ENCODE measurements at places on chromosomes 6 and 20.

GRCh38 chr6:2203264-2203663 is 42.1 kb downstream of the GMDS start:
- no peak for DNase-seq

DNA sequence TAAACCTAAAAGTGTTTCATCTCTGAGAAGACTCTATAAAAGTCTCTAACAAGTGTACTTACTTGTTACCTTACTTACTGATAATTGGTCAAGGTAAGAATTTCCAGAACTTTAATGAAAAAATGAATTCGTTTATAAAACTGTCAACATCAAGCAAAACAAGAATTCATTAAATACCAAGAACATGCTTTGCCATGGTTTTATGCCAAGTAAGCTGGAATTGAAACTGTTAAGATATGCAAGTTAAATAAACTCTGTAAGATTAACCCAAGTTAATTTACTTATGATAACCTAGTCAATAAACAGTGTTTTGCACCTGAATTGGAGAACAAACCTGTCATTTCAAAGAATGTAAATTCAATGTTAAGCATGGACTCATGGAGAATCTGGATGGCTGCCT is 17.1 kb upstream of the DEFB113 start:
- no peak for DNase-seq

DNA sequence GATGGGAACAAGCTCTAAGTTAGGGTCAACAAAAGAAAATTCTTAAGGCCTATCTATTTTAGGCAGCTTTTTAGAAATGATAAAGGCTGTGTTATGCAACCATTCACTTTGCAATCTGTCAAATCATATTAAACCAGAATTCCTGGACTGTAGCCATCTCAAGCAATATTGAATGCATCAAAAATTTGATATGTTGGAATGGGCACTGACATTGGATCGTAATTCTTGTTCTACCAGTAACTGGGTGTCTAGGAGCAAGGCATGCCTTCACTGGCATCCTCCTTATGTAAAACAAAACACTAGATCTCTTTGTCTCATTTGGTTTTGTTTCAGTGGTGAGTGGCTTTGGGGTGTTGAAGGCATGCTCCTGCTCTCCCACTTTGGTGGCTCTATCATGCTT is 145.6 kb downstream of the JARID2 start:
- DNase-seq = no peak

DNA sequence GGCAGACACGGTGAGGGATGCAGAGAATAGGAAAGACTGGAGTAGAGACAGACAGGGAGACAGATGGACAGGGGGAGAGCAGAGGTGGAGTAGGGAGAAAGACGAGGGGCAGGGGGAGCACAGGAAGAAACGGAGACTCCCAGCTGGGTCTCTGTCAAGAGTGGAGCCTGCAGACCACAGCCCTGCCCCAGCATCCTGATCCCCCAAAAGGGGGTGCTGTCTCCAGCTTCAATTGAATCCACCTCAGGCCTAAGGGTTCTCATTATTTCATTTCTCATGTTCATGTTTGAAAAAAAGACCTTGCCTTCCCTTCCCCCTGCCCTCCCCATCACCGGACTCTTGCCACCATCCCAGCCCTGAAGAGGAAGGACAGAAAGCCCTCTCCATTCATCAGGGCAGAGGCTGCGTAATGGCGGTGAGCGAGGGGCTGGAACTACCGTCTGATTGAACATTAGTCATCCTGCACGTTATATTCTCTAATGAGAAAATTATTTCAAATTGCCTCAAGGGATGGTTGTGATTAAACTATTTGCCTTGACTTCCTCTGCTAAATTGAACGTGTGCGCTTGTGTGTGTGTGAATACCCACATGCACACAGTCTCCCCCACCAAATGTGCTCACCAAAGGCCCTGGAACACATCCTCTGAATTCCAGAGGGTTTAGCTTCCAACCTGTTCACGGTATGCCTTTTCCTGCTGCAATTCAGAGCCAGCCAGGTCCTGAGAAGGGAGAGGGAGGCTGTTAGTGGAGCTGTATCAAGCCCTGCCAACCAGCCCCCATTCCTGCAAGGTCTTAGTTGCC is 98.3 kb downstream of the CDC5L start:
- DNase-seq = no peak

GRCh38 chr6:27693766-27694546 is 218.2 kb downstream of the OR2B2 start:
- no peak for DNase-seq

GRCh38 chr20:46255440-46256104 is 52.7 kb downstream of the CDH22 start:
- DNase-seq = no peak

DNA sequence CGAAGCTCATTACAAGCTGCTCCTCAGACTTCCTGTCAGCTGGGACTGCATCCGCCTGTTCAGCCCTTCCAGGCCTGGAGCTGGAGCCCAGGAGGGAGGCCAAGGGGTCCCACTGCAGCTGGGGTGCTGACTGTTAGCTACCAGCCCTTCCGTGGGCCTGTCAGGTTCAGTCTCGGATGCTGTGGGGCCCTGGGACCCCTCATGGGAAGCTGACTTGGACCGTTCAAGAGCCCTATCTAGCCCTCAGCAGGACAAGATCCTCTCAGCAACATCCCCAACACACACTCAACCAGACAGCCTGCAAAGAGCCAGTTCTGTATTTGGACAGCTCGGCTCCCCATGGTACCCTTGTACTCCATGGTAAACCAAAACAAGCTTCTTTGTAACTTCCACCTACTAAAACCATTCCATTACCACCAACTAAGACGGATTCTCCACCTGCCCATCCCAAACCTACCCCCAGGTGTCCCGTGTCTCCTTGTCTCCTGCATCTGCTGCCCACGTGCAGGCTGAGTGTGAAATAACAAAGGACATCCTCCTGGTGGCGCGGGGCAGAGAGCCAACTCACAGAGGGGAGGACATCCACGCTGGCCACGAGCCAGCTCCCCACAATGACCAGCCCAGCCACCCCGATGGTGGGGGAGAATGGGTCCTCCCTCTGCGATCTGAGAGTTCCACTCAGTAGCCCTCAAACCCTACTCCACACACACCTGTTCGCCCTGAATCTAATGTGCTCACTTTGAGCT is 111.2 kb downstream of the TAF4 start:
- DNase-seq = no peak

DNA sequence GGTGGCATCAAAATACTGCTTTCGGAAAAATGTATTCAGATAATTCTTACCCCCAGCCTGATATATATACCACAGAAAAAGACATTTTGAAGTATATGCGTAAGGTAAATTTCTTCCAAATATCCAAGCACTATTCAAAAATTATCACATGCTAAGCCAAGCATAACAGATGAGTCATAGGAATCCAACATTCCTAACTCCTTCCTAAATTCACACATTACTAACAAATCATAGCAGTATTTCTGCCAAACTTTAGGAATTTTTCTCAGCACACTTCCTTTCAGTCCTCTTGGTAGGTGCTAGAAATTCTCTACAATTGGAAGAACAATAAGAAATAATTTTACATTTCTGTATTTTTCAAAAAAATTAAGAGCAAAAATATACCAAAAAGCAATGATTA is 417.5 kb downstream of the EYS start:
- DNase-seq = no peak

DNA sequence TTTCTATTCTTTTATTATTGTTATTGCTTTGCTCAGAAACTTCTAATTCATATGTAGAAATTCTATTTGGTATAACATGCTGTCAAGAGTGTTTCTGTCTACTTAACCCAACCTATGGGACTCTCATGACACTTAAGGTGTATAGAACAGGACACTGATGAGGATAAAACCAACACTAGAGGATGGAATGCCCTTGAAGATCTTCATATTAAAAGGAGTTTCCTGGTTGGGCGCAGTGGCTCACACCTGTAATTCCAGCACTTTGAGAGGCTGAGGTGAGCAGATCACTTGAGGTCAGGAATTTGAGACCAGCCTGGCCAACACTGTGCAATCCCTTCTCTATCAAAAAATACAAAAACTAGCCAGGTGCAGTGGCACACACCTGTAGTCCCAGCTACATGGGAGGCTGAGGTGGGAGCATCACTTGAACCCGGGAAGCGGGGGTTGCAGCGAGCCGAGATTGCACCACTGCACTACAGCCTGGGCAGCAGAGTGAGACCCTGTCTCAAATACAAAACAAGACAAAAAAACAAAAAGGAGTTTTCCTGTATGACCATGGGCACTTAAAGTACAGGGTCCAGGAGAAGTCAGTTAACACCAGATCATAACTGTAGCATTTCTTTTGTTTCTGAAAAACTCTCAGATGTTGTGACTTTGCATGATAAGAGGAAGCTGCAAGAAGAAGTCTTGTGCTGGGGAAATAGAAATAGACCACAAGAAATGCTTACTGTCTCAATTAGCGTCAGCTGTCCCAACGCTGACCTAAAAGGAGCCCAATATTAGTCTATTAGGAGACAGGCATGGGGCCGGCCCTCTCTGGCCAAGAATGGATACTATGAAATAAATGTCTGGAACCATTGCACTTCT is 38.9 kb upstream of the CD2AP start:
- no peak for DNase-seq

GRCh38 chr6:145043926-145044500 is 691.3 kb downstream of the EPM2A start:
- no peak for DNase-seq

Data from stimulated activated CD8-positive, alpha-beta memory T cell treated with anti-CD3 and anti-CD28 coated beads, Interleukin-7, amount 100 ng/mL, for 24 hours (primary cell).